GM04503 (cell line): ENCODE measurements at places on chromosomes 16 and 17.

GRCh38 chr17:41003926-41004325, 4.2 kb upstream of the KRTAP3-2 start:
- DNase-seq: no peak

GRCh38 chr17:51537996-51538550, 277.7 kb downstream of the UTP18 start:
- DNase-seq: no peak

GRCh38 chr16:74073456-74073855, 223.2 kb upstream of the PSMD7 start:
- DNase-seq: no peak

DNA sequence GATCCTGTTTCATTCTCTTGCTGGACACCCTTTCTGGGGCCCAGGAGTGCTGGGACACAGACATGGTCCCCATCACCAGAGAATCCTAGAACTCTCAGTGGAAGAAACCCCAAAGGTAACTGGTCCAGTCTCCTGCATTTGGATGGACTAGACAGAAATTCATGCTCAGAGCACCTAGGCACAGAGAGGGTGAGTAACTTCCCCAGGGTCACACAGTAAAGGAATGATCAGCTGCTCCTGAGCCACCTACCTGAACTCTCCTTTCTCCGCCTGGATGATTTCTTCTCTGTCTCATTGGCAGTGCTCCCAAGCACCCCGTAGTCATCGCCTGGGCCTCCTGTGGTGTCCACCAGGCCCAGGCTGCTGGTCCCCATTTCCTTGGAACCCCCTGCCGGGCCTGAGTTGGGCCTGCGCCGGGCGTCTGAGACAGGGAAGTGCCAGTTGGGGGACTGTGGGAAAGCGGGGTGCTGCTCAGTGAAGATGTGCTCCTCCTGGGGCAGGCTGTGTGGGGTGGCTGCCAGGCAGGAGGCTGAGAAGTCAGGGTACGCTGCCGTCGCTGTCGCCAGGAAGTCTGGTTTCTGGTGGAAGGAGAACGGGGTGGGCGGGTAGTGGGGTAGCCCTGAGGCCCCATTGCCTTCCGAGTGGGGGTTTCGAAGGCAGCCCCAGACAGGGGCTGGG, 767 bp downstream of the MEOX1 start:
- DNase-seq: no peak

- no peak for DNase-seq
Observed at GRCh38 chr17:51914577-51914976, 243.9 kb downstream of the CA10 start.

DNA sequence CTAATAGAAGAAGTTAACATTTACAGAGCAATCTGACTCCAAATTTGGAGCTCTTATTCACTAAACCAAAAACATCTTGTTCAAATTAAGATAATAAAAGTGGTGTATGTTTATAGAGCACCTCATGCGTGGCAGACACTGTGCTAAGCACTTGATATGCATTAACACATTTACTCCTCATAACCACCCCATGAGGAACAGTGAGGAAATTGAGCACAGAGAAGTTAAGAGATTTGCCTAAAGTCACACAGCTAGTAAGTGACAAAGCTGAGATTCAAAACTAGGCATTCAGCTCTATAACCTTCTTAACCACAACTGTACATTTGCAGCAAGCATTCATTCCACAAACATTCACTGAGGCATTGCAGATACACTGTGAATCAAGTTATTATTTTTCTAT, 94.0 kb downstream of the VAT1L start:
- no peak for DNase-seq

- DNase-seq: no peak
Observed at GRCh38 chr16:52095471-52095870, 451.5 kb downstream of the TOX3 start.

DNA sequence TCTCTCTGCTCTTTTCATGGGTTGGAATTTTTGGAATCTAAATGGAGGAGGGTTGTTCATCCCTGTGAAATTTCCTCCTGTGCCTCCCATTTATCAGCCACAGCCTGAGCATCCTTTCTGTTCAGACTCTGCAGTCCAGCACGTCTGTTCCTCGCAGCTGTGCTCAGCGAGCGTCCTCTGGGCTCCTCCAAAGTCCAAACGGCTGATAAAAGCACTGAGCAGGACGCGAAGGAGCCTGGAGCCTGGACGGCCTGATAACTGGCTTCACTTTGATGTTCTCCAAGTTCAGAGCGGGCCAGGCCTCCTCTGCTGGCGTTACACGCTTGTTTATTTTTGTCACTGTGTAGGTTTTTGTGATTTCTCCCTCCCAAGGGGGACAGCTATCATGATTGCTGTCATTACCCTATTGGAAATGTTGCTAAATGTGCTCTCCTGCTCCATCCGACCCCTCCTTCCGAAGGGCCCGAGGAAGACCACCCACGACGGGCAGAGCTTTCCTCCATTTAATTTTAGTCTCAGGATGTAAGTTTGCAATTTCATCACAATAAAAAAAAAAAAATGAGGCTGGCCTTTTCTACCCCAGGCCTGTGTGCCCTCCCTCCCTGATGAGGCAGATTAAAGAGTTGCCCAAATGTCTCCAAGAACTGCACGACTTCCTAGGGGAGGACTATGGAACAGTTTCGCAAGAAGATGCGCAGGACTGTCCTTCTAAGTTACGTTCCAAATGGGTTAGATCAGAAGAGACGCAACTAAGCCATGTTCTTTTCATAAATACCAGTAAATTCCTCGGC, 290.5 kb upstream of the FOXF1 start:
- no peak for DNase-seq

DNA sequence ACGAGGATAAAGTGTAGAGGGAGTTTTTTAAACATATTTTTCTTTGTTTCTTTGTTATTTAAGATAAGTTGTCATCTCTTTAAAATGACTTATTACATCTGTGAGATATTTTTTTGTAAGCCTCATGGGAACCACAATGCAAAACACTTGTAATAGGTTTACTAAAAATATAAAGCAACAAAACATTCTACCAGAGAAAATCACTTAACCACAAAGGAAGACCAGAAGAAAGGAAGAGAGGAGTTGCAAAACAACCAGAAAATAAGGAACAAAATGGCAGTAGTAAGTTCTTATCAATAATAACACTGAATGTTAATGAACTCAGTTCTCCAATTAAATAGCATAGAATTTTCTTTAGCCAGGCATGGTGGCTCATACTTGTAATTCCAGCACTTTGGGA, 22.9 kb downstream of the DHRS7B start:
- no peak for DNase-seq

DNA sequence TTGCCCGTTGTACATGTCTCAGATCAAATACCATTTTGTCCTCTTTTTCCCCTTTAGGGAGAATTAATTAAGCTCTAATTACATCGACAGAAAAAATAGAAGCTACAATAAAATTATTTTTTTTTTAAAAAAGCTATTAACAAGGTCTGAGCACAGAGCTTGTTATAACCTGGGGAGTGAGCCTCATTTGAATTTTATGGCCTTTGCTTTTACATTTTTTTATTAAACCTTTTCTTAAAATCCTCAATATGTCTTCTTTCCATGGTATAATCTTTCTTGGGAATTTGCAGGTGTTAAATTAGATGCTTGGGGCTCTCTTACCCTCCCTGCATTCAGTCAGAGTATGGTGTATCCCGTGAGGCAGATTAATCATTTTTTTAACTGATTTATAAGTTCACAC, 212.5 kb upstream of the XYLT1 start:
- DNase-seq: no peak

- DNase-seq: no peak
Observed at GRCh38 chr16:8798535-8799157, 1.0 kb downstream of the PMM2 start.

GRCh38 chr16:89966756-89967155, 18.2 kb downstream of the DEF8 start:
- no peak for DNase-seq

- no peak for DNase-seq
Observed at GRCh38 chr16:19304750-19305149, 19.2 kb downstream of the CLEC19A start.

- DNase-seq: no peak
Observed at GRCh38 chr16:73014768-73015167, 33.2 kb downstream of the ZFHX3 start.

- no peak for DNase-seq
Observed at GRCh38 chr17:40366861-40367518, 2.5 kb upstream of the GJD3 start.

GRCh38 chr17:49676276-49676868, 1.5 kb downstream of the SPOP start:
- no peak for DNase-seq

GRCh38 chr17:31722251-31723056, 136.6 kb downstream of the COPRS start:
- DNase-seq: no peak

- no peak for DNase-seq
Observed at GRCh38 chr16:3234543-3234856, 458 bp downstream of the ZNF200 start.
